Stimulated activated CD8-positive, alpha-beta memory T cell treated with anti-CD3 and anti-CD28 coated beads, Interleukin-15, amount 100 ng/mL, for 24 hours (primary cell): ENCODE measurements at places on chromosomes 2 and 18.

DNA sequence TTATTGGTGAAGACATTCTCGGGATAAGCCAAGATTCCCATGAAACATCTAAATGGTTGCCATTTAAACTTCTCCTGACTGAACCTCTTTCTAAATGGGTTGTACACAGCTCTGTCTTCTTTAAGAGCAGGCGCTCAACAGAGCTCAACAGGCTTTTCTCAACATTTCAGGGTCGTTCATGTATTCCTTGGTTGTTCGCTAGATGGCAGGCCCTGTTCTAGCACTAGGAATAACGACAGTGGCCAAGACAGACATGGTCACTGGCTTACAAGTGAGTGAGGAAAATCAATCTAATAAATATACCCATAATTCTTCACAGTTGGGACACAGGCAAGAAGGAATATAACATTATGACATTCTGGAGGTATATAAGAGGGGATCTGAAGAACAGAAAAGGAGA is 154.5 kb downstream of the SMAD2 start:
- no peak for DNase-seq

DNA sequence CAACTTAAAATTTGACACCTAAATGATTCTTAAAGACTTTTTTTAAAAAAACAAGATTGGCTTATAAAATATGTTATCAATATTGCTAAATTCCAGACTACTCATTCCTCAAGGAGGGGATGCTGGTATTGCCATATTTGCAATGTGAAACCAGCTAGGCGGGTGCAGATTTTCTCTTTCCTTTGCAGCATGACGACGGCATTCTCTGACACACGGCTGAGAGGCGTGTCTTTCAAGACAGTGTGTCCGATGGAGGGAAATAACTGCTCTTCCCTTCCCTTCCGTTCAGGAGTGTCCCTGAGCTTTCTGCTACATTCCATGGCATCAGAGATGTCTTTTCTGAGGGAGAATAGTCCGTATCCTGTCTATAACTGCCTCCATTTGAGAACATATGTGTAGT is 38.2 kb upstream of the CNGA3 start:
- no peak for DNase-seq

DNA sequence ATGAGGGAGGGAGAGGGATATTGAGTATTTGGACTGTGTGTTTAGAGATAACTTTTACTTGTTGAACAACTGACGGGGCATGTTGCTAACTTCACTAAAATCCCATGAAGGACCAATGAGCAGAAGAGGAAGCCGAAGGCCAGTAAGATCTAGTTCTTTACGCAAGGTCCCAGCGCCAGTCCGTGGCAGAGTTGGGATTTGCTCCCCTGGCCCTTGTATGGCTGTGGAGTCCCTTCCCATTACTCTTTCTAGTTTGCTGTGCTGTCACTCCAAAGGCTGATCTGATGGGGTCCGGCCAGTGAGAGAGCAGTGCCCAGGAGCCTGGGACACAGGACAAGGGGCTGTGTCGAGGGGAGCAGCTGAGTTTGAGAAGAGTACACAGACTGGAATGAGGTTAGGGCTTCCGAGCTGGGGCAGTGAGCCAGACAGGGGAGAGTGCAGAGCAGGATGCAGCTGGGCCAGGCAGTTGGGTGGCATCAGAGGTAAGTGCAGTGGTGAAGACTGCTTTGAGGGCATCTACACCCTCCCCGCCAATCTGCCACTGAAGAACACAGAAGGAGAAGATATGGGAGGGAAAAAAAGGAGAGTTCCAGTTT is 692.9 kb upstream of the HS6ST1 start:
- no peak for DNase-seq

DNA sequence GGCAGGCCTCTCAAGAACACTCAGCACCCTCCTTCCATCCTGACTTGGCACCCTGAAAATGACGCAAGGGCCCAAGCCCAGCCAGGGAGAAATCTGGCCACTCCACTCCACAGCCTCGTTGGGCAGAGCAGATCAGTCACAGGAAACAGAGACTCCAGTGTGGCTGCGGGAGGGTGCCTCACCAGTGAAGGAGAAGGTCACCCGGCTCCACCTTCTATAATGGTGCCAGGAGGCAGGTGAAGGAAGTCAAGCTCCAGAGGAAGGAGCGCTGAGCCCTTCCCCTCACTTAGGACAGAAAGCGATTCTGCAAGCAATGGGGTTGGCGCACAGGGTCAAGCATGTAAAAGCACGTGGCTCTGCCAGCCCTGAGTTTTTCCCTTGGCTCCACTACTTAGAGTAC is 35.3 kb downstream of the CRACDL start:
- DNase-seq = no peak

GRCh38 chr2:105645938-105646773 is 98.6 kb upstream of the NCK2 start:
- no peak for DNase-seq

DNA sequence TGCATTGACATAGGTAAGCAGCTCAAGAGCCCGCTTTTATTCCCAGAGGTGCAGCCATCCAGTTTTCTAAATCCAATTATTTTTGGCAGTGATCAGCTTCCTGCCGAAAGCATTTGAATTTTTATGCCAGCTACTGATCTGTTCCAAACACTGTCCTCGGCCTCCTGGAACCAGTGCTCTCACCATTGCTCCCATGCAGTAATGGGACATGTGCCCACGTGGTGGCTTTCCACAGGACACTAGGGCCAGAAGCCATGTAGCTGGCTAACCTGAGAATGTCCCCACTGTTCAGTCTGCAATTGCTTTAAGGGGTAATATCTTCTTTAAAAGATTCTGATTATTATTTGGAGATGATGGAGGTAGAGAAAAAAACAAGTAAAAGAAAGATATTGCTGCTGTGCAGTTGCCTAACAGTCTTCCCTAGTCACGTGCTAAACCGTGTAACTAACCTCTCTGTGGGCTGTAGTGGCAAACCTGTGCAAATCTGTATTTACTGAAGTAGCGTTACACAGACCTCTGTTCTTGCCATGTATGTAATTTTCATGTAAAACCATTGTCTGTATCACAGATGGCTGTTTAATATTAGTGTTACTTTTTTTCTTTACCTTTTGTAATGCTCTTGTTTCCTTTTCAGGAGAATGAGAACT is 13.0 kb downstream of the GRHL1 start:
- no peak for DNase-seq

GRCh38 chr2:98299211-98299905 is 46.9 kb upstream of the CNGA3 start:
- DNase-seq = no peak

DNA sequence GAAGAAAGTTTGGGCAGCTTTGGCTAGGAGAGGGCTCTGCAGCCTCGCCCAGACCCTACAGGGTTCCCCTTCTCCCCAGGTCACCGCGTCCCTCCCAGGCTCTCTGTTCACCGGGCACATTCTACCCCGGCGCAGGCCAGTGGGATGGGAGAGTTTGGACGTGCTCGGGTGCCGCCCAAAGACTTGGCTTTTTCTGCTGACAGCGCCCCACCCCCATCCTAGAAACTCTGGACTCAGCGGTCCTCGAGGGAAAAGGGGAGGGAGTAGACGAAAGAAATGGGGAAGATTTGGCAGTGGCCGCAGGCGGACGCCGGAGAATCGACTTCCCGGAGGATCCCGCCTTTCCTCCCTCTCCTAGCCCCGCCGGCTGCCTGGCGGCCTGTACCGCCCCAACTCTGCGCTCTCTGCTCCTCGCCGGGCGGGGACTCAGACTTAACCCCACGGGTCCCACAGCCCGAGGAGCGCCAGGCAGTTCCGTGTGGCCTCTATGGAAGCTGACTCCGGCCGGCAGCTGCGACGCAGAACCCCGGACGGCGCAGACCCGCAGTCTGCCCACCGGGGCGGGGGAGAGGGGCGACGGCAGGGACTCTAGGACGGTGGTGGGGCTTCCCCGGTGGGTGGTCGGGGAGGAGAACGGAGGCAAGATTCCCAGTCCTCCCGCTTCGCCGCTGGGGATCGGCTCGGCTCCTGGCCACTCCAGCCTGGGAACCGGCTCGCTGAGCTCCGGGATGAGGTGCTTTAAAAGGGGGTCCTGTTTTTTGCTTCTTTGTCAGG is 863 bp upstream of the SIX2 start:
- no peak for DNase-seq

DNA sequence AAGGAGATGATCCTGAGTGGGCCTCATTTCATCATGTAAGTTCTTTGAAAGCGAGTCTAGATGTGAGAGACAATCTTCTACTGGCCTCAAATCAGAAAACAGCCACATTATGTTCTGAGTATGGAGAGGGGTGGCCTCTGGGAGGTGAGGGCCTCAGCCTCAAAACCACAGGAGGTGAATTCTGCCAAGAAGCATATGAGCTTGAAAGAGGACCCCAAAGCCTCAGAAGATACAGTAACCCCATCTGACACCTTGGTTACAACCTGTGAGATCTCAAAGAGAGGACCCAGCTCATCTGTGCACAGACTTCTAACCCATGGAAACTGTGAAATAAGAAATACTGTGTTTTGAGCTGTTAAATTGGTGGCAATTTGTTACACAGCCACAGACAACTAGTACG is 200.1 kb downstream of the ARHGAP15 start:
- no peak for DNase-seq

DNA sequence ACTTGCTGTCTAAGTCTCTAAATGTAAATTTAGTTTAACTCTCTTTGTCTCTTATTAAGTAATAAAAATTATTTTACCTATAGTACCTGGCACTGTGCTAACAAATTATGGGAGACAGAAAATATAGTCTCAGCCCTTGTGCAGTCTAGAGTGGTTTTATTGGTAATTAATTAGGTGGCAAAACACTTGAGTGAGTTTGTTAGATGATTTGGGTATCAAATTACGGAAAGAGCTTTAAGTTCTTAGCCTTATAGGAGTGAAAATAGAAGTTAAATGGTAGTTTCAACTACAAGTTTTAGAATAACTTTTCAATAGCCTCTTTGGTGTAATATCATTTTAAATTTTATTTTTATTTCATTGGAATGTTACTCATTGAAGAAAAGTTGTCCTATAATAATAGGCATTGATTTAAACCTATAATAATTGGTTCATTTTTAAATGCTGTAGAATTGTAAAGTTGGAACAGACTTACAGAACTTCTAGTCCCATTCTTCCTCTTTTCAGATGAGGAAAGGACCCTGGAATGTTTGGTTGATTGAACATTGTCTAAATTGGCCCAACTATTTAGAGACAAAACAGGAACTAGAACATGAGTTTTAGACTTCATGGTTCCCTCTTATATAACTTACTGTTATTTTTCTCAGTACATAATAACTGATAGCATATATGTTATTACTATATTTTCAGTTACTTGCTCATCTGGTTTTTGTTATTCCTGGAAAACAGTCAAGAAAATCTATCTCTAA is 10.2 kb upstream of the HTR2B start:
- no peak for DNase-seq

DNA sequence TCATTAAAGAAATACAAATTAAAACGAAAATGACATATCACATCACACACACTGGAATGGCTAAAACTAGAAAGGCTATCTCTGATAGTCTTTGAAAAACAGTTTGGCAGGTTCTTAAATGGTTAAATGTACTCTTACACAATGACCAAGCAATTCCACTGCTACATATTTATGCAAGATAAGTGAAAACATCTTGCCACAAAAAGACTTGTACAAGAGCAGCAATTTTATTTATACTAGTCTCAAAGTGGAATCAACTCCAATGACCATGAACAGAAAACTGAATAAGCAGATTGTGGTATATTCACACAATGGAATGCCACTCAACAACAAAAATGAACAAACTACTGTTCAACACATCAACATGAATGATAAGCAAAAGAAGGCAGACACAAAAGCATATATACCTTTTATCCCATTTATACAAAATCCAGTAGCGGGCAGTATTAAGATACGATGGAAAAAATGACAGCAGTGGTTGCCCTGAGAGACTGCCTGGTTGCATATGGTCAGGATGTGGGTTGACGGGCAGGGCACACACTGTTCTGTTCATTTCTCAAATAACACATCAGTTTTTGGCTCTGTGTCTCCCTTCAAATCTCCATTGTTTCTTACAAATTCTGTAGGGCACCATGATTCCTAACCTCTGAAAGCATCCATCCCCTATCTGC is 25.4 kb downstream of the SP100 start:
- no peak for DNase-seq

DNA sequence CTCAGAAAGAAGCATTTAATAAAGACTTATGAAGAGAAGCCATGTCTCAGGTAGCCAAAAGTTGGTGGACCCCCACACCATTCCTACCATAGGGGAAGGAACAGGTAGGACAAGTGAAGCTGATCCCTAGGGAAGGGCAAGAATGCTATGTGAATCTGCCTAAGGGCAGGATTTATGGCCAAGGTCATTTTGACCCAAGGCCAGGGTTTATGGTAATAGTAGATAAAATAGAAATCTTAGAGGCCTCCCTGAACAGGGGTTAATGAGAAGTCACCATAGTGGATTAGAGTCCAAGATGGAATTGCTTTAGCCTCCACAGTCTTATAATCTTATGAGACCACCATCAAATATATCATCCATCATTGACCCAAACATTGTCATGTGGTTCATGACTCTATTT is 26.0 kb upstream of the UBE2F start:
- no peak for DNase-seq

- no peak for DNase-seq
Measured at GRCh38 chr2:69192176-69192945, 179.4 kb downstream of the ANTXR1 start.

GRCh38 chr2:150620855-150621254 is 133.4 kb upstream of the RND3 start:
- DNase-seq = no peak

DNA sequence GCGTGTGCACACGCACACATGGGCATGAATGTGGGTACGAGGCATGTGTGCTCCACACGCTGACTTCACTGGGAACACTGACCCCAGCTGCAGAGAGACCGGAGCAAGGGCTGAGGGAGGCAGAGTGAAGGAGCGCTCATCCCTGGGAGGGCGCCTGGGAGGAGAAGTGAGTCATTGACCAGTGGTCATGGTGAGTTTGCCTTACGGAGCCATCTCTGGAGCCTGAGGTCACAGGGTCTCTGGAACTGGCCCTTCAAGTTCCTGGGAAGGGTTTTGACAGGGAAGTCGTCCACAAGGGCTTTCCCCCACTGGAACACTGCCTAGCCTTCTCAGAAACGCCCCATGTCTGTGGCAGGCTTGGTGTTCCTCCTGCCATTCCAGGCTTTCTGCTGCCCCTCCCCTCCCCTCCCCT is 14.3 kb upstream of the TMEM185B start:
- no peak for DNase-seq

GRCh38 chr2:171531836-171532450 is 9.7 kb downstream of the CYBRD1 start:
- no peak for DNase-seq

- DNase-seq = no peak
Measured at GRCh38 chr2:38146907-38147307, 71.0 kb upstream of the CYP1B1 start.

DNA sequence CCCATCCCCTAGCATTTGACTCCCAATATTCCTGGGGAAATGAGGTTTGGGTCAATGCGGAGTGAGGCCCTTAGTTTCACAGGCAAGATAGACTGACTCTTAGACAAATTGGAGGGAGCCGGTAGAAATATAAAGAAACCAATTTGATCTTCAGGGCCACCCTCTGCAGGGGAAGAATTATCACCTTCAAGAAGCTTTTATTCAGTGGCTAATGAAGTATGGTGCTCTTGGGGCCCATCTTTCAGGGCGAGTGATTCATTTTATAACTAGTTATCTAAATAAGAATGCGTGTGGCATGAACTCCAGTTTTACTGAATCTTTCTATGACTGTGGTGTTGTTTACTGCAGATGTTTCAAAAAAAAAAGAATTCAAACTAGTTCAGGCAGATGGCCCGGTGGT is 88.4 kb downstream of the LYPD1 start:
- DNase-seq = no peak

GRCh38 chr2:173048522-173048896 is 27.1 kb upstream of the MAP3K20 start:
- DNase-seq = no peak
